Activated CD4-positive, alpha-beta T cell treated with anti-CD3 and anti-CD28 coated beads, Interleukin-10, Interleukin-2, amounts not matched to agents 100 ng/mL and 50 ng/mL, durations not matched to agents 16 hours and 8 hours (primary cell): ENCODE measurements at places on chromosomes 3 and 15.

GRCh38 chr15:25671132-25671531 lies 192.0 kb downstream of the ATP10A start:
- DNase-seq: no peak

DNA sequence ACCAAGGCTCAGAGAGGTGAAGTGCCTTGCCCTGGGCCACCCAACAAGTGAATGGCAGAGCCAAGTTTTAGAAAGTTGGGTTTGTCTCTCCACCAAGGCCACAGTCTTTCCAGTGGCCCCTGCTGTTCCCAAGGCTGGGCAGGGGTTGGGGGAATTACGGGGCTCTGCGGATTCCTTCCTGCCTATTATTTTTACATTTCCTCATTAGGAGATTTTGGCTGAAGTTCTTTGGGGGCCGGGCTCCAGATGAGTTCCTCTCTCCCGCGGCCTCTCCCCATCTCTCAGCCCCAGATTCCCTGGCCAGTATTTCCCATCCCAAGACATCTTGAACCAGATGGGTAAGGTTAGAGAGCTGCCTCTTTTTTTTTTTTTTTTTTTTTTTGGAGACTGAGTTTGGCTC lies 44.0 kb upstream of the SMAD6 start:
- no peak for DNase-seq

GRCh38 chr15:96261575-96262034 lies 68.9 kb upstream of the NR2F2 start:
- no peak for DNase-seq

DNA sequence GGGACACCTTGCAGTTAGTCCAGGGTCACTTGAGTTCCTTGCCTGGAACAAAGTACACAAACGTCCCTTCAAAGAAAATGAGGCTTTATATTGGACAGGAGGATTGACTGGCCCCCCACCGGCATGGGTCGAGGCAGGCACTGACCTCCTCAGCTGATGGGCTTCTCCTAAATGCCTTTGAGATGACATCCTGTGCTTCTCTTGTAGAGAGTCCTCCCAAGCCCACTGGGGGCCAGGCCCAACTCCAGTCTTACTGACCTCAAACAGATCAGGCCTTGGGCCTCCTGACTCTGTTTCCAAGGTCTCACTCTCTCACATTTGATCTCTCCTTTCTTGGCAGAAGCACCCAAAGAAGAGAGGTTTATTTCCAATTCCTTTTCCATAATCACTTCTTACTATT lies 516.1 kb downstream of the MCTP2 start:
- no peak for DNase-seq

- no peak for DNase-seq
Observed at GRCh38 chr15:72272997-72273352, 621 bp upstream of the PARP6 start.

- peak; percentile 26 for DNase-seq
Observed at GRCh38 chr3:73080216-73080966, 18.9 kb downstream of the EBLN2 start.

DNA sequence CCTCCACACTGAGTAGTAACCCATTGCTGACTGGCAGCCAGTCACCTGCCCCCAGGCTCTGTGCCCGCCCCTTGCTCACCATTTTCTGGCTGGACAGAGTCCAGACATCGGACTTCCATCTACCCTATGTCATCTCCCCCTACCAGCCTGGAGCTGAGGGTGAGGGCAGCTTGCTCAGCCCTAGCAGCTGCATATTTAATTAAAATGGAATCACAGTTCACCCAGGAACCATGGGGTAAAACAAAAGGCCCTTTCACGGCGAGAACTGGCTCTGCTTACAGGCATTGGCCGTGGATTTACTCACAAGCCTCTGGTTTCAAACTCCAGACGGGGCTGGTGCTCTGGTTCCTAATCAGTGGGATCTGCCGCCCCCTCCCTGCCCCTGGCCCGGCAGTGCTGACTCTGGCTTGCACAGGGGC lies 94.9 kb upstream of the ATP2B2 start:
- DNase-seq: no peak

DNA sequence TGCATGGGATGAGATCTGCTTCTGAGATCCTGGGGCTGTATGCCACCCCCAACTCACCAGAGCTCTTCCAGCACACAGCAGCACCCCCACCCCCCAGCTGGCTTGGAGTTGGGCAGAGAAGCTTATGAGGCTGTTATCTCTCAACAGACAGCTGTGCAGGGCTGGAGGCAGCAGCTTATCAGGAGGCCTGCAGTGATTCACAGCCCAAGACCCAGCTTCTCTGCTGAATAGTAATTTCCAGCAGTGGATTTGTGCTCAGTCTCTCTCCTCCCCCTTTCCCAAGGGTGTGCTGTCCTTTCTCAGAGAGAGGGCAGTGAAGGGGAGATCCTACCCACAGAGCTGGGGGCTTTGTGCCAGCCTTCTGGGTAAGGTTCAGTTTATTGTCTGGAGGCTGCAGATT lies 2.1 kb downstream of the RPP25 start:
- DNase-seq: no peak

DNA sequence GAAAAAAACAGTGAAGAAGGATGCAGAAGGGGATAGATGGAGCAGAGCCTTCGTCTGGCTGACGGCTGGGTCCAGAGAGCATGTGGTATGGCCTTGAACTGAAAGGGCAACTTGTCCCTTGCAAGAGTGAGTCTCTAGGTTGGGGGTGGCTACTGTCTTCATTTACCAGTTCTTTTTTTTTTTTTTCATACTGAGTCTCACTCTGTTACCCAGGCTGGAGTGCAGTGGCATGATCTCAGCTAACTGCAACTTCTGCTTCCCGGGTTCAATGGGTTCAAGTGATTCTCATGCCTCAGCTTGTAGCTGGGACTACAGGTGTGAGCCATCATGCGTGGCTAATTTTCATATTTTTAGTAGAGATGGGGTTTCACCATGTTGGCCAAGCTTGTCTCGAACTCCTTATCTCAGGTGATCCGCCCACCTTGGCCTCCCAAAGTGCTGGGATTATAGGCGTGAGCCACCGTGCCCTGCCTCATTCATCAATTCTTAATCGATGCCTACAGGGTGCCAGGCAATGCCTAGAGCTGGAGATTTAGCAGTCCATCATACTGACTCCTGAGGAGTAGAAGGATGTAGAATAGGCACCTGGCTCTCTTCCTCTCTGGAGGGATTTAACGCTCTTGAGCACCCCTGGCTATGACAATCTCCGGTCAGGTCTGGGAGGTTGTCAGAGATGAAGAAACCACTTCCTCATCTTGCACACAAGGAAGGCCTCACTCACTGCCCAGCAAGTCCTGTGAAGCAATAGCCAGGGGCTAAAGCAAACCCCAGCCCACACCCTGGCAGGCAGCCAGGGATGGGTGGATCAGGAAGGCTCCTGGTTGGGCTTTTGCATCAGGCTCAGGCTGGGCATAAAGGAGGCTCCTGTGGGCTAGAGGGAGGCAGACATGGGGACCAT lies at the start of gene CAMP:
Gene CAMP, plus strand, starts transcription at position 880 of the 898 bp plus-strand sequence. Its CDS starts 17 bp downstream, at position 897.
- DNase-seq: no peak

DNA sequence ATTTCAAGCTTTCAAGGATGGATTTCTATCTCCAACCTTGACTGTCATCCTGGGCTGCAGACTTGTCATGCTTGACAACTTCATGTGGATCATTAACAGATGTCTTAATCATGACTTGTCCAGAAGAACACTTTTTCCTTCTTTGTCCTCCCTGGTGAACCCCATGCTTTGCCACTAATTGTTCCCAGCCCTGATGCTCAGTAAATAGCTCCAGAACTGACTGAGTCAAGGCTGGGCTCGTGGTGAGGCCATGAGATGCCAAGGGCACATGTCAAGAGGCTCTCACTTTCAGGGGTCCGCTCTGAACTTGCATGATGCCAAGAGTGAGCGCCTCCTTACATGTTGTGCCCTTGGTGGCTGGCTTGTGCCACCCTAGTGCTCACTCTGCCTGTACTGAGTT lies 48.9 kb upstream of the KY start:
- DNase-seq: no peak

DNA sequence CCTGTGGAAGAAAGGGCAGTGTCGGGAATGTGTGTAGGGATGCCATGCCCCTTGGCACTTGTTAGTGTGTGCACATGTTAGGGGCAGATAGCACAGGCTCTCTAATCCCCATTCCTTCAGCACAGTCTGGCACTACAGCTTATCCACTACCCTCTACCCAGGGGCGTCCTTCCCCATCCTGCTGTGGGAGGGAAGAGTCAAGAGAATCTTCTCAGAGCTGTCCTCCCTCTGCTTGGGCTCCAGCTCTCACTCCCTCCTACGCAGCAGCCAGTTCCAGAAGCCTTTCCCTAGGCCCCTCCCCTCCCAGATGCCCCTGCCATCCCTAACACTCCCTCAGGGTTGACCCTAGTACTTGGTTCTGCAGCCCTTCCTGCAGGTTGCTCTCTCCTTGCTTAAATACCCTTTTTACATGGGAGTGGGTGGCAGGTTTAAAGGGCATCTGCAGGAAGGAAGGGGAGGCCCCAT lies 815 bp upstream of the GRM2 start:
- DNase-seq: no peak

DNA sequence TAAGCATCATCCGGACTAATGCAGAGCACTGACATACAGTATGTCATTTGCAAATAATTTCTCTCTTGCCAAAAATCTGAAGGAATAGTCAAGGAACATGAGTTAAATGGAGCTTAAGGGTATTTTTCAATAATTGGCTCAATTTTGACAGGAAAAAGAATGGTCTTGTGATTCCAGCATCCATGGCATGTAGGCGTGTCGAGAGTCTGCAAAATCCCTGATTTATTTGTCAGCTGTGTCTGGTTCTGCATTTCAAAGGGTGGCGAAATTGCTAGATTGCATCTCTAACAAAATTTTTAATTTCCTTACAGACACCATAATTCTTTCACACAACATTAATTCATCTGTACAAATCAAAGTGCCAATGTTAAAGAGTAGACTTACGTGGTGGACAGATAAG lies 65.4 kb upstream of the TBC1D23 start:
- DNase-seq: no peak

GRCh38 chr3:111326144-111326995 lies 215.6 kb upstream of the CD96 start:
- DNase-seq: peak; percentile 64

DNA sequence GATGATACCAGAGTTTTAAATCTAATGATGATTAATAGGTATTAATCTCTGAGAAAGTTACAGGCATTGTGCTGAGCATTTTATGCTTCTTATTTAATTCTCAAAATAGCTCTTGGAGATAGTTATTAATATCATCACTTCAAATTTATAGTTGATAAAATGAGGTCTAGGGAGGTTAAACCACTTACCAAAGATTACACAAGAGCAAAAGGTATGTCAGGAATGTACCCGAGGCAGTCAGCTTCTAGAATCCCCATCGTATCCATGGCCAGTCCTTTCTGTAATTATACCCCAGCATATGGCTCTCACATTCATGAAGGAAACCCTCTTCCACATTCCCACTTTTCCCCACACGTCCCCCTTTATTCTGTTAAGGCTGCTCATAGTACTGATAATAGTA lies 421.3 kb downstream of the PYDC2 start:
- DNase-seq: no peak

GRCh38 chr3:110165753-110166152 lies 828.4 kb upstream of the DPPA4 start:
- no peak for DNase-seq

GRCh38 chr3:63964681-63965485 lies 52.7 kb upstream of the SCAANT1 start:
- DNase-seq: peak; percentile 47

DNA sequence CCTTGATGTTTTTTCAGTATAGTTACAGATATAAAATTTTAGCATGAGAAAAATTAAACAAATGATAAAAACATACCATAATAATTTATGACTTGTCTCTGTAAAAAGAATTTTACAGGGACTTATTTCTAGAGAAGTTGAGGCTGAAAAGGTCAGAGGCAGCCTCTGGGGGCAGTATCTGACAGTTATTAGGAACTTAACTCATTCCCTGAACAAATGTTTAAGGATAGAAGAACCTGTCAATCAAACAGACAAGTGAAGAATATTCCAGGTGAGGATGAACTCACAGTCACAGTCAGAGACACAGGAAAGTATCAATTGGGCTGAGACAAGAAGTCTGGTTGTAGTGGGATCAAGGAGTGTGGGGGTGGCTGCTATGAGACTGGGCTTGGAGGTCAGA lies 7.3 kb downstream of the MYLK start:
- DNase-seq: no peak

DNA sequence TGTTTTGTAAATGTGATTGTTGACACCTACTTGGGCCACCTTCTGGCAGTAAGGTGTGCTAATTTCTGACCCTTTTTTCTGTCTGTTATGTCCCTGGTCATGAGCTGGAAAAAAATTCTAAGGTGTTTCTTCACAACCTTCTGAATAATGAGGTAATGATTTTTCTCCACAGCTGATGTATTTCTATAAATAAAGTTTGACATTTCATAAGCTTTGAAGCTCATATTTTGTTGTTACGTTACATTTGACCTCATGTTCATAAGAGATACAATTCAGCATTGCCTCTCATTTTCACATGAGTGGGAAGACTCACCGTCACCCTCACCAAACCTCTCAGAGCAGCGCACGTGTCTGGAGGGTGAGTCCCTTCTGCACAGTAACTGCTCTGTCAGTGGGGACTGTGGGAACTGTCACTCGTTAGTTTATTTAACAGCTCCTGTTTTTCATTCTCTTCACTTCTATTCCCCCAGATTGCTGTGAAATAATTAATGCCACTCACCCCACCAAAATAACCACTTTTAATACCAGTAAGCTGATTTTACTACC lies 140.9 kb downstream of the PLCL2 start:
- DNase-seq: no peak

- DNase-seq: no peak
Observed at GRCh38 chr3:45441584-45442310, 53.4 kb downstream of the LARS2 start.

DNA sequence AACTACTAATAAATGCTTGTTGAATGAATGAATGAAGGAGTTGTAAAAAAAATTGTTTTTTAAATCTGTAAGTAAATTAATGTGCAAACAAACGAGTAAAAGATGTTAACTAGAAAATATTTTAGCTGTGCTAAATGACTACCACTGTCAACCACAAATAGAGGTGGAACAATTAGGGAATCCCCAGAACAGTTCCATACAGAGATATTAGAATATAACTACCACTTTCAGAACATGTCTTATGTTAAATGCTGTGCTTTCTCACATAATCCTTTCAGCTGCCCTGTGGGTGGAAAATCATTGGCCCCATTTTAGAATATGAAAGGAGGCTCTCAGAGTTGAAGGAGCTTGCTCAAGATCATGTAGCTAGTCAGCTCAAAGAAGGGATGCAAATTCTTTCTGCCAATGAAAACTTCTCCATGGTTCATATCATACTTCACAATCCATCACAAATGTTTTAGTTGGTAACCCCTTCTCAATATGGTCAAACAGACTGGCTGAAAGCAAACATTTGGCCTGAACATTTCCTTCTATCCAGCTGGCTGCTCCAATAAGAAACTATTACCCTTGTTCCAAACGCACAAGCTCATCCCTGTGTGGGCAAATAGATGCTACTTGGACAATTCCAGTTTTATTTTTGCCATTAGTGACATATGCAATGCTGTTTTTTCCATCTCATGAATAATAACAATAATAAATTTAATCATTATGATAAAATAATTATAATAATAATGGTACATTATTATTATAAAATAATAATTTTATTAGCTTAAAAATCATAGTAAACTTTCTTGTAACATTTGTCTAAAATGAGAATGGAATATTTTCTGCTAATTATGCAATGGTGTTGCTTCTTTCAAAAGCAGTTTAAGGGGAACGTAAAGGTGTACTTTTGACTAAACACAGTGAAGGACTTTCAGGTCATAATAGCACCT lies 290.4 kb upstream of the STT3B start:
- no peak for DNase-seq
